Stimulated activated CD4-positive, alpha-beta T cell treated with anti-CD3 and anti-CD28 coated beads, Interleukin-2, amount 100 ng/mL, for 4 hours (primary cell): ENCODE measurements at places on chromosomes 11 and 22.

DNA sequence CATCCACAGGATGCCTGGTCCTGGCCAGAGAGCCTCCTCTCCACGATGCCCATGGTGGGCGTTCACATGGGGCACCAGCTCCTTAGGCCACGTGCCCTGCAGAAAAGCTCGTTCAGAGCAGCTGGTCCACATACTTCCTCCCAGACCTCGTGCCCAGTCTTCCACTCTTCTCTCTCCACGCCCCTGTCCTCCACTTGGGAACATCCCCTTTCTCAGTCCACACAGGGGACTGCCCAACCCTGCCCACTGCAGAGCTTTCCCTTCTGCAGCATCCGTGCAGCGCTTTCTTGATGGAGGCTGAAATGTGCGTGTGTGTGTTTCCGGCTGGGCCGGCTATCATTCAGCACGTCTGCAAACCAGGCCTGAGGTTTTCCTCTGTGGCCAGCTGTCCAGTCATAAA is 11.3 kb downstream of the TPCN2 start:
- DNase-seq = no peak

DNA sequence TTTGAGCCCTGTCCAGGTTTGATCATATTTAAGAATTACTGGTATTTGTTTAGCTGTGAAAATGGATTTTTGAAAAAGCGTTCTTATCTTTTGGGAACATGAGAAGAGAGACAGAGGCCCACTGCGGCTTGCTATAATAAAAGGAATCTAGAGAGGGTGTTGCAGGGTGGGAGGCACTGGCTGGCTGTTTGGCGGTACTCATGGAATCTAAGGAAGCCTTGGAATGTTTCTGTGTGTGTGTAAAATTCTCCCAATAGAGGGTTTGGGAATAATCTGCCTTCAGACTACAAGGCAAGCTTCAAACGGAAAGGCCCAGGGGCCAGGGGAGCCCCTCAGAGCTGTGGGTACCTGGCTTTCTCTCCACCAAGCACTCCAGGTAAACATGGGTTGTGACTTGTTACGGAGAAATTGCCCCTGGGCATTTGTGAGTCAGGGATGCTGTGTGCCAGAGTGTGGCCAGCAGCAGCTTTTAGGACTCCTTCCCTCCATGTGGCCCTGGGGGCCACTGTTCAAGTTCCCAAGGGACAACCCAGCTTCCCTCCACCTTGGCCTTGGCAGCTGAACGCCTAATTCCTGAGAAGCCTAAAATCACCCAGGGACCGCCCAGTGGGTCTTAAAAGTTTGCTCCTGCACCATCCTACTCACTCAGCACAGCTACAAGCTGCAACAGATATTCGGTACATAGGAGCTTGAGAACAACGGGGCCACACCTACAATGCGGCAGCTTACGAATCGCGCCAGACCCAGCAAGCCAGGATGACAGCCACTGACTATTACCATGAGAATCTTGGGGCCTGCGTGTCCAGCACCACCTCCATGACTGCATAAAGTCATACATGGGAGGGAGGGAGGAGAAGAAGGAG is 14.1 kb upstream of the SYT8 start:
- DNase-seq = no peak

GRCh38 chr11:66081505-66081904 is 11.4 kb downstream of the PACS1 start:
- DNase-seq = peak; percentile 53

GRCh38 chr22:42872821-42873220 is 15.7 kb upstream of the ARFGAP3 start:
- DNase-seq = no peak

DNA sequence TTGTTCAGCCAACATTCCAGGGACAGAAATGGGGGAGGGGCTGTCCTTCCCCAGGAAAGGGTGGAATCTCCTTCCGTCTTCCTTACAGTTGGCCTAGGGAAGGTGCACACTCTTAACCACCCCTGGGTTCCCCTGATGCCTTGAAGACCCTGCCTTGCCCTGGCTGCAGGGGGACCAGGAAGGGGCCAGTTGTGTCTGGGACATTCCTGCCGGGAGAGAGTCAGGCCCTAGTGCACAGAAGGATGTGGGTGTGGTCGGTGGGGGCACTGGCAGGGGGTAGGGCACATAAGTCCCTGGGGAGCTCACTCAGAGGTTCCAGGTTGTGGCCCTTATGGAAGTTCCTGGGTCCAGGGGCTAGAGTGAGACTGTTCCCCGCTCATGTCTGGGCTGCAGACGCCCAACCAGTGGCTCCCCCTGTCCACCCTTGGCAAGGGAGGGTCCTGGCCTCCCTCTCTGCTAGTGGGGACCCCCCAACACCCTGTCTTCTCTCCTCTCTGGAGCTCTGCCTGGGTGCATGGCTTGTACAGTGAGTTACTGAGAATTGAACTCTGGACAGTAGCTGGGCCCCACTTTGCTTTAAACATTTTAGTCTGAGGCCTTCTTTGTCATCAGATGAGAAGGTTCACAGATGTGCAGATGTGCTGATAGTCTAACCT is 2.0 kb upstream of the APOBEC3A start:
- DNase-seq = no peak

DNA sequence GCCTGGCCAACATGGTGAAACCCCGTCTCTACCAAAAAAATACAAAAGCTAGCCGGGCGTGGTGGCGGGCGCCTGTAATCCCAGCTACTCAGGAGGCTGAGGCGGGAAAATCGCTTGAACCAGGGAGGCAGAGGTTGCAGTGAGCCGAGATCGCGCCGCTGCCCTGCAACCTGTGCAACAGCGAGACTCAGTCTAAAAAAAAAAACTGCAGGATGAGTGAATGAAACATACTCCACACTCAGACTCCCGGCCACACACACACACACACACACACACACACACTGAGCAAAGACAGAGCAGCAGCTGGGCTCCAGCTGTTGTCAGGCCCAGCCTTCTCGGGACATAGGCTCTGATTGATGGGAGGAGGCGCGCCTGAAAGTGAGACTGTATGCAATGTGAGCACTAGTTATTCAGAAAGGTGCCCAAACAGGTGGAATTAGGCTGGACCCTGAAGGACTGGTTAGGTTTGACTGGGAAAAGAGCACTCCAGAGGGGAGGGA is 1.5 kb upstream of the PLEKHA7 start:
- DNase-seq = no peak

DNA sequence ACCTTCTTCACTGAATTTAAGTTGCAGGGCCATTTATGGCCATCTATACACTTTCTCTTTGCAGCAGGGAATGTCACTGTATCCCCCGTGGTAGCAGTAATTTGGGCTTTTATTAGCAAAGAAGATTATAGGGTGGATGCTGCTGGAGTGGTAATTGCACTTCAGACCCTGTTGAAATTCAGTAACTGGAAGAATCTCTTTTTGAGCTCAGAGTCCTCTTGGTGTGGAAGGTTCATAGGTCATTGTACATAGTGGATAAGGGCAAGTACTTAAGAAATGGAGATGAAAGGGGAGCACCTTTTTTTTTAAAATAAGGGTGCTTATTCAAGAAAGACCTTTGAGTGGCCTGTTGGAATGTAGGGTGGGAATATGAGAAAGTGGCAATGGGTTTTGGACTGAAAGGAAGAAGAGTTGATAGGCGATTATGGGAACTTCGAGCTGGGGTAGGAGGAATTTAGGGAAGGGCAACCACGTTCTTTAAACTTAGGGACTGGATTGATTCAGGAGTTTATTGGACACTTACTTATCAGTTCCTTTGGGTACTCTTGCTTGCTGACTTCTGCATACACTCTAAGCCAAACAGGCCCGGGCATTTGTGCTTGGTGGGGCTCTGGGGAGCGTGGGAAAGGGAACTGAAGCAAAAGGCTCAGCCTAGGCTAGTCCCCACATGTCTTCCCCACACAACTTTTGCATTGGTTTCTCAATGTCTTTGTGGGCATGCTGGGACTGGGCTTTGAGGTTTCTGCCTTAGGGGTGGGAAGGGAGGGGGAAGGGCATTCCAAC is 26.5 kb downstream of the CTNND1 start:
- no peak for DNase-seq

DNA sequence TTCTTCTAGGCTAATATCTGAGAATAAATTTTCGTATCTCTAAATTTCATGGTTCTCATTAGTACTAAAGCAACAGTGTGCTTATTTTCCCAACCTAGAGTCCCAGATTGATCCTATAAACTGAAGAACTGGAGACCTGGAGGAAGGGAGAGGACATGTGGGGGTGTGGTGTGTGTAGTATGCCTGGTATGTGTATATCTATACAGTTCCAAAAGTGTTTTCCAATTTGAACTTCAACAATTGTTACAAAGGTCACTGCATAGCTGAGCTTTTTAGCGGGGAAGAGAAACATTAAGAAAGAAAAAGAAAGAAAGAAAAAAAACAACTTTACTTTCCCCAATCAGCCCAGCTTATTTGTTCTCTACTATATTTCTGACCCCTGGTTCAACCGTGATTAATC is 152.1 kb downstream of the SOX6 start:
- no peak for DNase-seq

DNA sequence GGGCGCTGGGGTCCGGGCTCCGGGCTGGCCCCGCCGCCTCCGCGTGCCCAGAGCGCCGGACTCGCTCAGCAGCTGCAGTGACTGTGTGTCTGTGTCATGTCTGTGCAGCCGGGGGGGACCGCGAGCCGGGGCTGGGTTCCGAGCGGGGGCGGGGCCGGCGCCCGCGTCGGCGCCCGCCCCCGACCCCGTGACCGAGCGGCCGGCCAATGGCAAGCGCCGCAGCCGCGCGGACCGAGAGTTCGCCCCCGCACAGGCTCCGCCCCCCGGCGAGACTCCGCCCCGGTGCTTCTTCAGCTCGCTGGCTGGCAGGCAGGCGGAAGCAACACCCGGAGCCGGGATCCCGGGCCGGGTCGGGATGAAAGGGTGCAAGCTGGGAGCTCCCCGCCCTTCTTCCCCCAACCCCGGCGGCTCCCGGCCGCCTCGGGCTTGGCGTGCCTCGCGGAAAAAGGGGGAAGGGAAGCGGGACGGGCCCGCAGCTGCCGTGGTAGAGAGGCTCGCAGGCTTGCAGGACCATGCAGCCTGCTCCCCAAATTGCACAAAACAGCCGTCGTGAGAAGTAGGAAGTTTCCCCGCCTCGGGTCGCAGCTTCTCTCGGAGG is 750 bp upstream of the LARGE1 start:
- DNase-seq = peak; percentile 86

DNA sequence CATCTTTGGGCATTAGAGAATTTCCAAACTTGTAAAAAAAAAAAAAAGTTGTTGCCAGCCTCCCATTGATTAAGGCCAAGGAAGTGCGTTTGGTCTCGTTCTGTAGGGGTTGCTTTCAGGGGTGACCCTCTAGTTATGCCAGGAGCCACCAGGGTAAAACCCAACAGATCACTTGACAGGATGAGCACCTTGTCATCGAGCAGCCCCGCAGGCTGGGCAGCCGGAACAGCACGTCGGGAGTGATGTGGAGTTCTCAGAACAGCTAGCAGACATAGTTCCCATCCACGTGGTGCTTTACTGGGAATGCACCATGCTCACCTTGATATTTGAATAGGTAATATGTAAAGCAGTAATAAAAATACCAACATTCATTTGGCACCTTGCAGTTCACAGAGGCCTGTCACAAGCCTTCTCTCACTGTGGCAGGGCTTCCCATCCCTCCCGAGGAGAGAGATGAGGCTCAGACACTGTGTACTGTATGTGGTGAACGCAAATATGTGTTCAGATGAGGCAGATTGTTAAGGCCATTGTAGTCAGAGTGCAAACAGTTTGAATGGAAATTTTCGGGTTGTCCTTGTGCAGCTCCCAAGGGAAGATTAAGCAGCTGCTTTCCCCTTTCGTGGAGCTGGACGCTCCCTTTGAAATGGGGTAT is 70.9 kb upstream of the SORL1-AS1 start:
- no peak for DNase-seq

GRCh38 chr11:33753304-33753967 is 17.2 kb upstream of the CD59 start:
- DNase-seq = no peak

GRCh38 chr11:126989942-126990715 is 10.4 kb downstream of the KIRREL3 start:
- peak; percentile 3 for DNase-seq

GRCh38 chr11:88151709-88152265 is 23.5 kb downstream of the RAB38 start:
- no peak for DNase-seq

GRCh38 chr22:48578138-48579042 is 1249.3 kb downstream of the BRD1 start:
- DNase-seq = no peak

GRCh38 chr22:17472932-17473331 is 90.4 kb upstream of the SLC25A18 start:
- no peak for DNase-seq

- no peak for DNase-seq
Observed at GRCh38 chr11:113493206-113493605, 18.0 kb upstream of the DRD2 start.

DNA sequence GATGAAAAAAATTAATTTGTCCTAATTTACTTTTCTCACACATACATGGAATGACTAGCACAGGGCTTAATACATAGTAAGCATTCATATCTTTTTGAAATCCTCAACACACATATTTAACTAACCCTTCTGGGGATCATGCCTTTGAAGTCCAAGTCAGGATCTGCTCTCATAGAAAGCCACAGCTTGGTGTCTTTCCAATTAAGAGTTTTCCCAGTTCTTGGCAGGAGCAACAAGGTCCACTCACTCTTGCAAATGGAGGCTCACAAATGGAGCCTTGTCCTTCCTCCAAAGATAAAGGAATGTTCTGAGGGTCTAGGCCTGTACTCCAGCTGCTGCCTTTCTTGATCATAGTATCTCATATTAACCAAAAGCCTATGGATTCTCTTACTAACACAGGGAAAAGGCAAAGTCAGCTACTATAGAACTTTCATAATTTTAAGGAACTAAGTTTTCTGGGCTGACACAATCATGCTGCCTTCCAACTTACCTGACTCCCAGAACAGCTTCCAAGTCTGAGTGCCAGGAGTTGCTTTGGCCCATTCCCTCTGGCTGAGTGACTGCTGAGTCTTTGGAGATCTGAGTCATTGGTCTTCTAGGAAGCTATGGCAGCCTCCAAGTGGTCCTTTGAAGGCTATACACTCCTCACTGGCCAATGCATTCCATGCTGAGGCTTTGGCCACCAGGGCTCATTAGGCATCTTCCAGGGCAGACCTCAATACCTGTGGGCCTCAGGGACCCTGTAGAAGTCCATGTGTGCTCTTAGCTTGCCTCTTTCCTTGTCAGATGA is 25.8 kb upstream of the NUCB2 start:
- DNase-seq = no peak

- DNase-seq = no peak
Observed at GRCh38 chr22:46090631-46091201, 59.6 kb upstream of the PPARA start.

DNA sequence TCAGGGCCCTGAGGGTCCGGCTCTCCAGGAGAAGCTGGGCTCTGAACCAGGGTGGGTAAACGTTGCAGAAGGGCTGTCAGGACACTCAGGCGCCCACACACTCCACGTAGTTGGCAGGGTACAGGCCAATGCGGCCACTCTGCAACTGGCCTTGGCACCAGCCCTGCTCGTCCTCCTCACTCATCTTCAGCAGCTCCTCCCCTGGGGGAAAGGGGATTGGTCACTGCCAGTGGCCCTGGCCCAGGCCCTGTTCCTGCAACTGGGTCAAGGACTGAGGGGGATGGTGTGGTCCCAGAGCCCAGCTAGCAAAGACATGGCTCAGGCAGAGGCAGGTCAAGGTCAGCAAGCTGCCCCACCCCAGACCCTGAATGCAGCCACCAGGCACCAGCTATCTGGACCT is 1.2 kb upstream of the ARFGAP2 start:
- DNase-seq = no peak

GRCh38 chr11:46102843-46103242 is 18.4 kb downstream of the PHF21A start:
- no peak for DNase-seq
